Kidney glomerular epithelial cell (primary cell): ENCODE measurements at places on chromosomes 3 and 15.

DNA sequence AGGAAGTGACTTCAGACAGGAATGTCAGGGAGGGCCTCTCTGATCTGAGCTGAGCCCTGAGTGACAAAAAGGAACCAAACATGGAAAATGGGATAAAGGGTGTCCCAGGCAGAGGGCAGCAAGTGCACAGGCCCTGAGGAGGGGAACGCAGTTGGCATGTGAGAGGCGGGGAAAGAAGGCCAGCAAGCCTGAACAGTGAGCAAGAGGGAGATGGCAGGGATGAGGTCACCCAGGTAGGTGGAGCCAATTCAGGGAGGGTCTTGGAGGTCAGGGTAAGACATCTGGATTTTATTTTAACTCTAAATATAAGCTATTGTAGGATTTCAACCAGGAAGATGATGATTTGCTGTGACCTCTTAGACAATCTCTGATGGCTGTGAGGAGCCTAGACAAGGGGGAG lies 167.7 kb downstream of the LRTM1 start:
- DNase-seq = no peak

- DNase-seq = no peak
Measured at GRCh38 chr15:36936613-36937012, 163.7 kb downstream of the MEIS2 start.

- DNase-seq = no peak
Measured at GRCh38 chr3:132315851-132316250, 1.4 kb upstream of the ACP3 start.

DNA sequence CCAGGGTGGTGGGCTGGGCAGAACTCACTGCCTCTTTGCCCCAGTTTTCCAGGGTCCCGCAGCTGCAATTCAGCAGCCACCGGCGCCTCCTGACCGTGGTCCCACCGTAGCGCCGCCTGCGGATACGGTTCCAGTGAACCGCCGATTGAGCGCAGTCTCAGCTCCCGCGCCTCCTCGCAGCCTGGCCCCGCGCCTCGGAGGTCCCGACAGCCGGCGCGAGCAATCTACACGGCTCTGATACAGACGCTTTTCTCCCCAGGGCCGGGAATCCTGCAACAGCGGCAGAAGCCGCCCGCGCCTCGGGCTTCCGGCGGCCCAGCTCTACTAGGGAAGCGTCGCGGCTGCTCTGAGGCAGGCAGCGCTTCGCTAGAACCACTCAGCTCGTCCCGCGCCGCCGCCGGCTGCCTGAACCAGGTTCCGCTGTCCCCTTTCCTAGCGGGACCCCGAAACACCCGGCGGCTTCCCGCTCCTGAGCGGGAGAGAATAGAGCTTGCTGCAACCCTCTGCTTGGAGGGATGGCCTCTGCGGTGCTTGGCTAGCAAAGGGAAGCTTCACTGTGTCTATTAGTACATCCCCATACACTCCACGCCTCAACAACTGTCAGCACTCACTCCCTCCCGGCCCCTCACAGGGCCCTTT lies 3.1 kb downstream of the FOXL2NB start:
- DNase-seq = no peak

DNA sequence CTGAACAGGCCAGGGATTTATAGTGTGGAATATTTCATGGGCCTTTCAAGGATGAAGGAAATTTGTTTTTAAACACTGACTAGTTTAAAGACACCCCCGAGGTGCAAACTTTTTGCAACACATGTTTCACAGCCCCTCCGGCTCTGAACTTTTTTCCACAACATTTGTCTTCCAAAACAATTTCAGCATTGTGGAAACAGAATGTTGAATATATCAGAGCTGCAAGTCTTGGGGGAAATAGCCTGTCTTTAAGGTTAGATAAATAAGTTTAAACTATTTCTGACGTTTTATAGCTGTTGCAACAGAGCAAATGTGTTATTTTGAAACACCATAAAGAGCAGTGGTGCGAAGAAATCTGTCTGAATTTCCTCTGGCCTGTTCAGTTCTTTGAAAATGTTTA lies 229.2 kb upstream of the GOLGA6L4 start:
- peak; percentile 2 for DNase-seq

DNA sequence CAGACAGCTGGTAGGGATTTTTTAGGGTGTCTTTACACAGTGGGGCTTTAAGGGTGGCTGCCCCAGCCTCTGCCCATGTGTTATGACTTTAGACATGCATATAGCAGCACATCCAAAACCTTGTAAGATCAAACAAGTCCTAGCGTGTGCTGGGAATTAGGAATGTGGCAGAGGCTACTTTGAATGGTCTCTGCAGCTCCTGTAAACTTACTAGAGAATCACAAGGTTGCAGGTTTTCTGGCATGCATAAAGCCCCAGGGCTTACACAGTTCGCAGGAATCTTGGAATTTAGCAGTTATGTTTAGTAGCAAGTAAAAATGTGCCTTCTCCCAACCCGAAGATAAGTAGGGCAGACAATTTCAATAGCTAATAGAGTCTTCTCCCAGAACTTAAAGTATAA lies 46.9 kb upstream of the COL6A6 start:
- DNase-seq = no peak

GRCh38 chr3:190443257-190443656 lies 6.4 kb downstream of the TMEM207 start:
- DNase-seq = no peak

DNA sequence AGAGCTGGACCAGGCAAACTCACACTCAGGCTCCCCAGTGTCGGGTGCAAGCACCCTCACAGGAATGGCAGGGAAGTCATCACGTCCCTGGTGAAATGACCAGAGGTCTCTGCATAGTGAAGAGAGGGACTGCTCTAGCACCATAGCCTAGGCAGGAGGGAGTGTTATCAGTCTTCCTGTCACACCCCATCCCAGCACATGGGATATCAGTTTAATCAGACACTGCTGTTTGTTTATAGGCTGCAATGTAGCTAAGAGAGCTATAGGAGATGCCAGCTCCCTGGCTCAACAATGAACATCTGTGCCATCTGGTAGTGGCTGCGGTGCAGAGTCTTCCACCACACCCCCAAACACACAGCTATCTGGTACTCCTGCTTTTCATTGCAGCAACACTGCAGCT lies 776.6 kb downstream of the ZNF385D start:
- DNase-seq = no peak

DNA sequence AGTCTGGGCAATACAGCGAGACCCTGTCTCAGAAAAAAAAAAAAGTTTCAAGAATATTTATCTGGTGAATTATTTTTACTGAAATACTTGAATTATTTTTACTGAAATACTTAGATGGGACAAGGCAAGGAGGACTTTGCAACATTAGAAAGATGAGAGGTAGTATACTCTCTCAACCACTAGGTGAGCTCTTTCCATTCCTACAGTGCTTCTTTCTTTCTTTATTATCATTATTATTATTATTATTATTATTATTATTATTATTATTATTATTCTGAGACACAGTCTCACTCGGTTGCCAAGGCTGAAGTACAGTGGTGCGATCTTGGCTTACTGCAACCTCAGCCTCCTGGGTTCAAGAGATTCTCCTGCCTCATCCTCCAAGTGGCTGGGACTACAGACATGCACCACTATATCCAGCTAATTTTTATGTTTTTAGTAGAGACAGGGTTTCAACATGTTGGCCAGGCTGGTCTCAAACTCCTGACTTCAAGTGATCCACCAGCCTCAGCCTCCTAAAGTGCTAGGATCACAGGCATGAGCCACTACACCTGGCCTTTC lies 468.8 kb downstream of the MAGI1 start:
- DNase-seq = no peak

DNA sequence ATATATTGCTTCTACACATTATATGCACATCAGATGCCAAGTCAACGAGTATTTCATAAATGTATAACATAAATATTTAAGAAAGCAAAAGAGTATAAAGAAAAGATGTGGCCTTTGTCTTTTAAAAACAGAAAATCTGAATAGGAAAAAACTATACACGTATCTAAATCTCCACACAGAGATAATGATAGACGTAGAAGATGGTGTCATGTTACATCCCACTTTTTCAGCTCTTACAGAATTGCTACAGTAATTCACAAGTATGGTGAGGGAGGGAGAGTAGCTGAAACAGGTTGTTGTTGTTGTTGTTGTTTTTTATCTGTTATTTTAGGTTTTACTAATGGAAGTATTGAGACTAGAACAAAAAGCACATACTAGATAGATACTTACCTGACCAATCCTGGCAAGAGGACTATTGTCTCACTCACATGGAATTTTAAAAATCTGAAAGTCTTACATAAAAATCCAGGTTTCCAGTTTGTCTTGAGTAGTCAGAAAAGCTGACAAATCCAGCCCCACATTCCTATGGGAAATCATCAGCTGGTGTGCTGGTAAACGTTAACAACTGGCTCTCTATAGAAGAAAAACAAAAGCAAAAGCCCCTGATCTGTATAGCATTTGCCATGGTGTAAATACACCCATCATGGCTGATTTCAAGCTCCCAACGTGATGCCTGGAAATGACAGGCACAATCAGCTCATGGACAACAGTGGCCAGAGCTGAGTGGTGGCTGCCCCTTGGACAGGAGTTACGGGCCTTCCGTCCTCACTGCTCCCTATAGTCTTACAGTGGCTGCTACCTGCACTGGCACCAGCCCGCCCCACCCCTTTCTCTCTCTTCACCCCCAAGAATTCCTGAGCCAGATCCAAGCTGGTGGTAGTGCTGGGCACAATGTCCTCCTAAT lies 47.4 kb upstream of the VGLL4 start:
- peak; percentile 80 for DNase-seq

GRCh38 chr3:120102232-120102631 lies 8.0 kb upstream of the GSK3B start:
- DNase-seq = no peak

DNA sequence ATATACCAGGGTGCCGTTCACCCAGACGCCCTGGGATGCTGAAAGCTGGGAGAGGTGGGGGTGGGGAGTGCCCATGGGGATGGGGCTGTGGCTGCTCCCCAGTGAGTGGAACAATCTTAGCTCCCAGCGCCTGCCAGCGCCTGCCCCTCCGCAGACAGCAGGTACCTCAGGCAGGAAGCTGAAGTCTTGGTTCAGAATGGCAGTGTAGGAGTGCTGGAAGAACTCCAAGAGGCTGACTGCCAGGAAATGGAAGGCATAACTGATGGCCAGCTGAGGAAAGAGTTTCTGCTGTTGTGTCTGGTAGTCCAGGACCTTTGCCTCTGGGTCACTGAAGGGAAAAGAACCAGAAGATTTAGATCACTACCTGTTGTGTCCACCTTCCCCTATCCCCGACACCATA lies 8.4 kb downstream of the ACOX2 start:
- DNase-seq = peak; percentile 71

- no peak for DNase-seq
Measured at GRCh38 chr15:91284758-91285466, 184.9 kb downstream of the SV2B start.

- no peak for DNase-seq
Measured at GRCh38 chr15:49606594-49606993, 14.0 kb downstream of the FAM227B start.

DNA sequence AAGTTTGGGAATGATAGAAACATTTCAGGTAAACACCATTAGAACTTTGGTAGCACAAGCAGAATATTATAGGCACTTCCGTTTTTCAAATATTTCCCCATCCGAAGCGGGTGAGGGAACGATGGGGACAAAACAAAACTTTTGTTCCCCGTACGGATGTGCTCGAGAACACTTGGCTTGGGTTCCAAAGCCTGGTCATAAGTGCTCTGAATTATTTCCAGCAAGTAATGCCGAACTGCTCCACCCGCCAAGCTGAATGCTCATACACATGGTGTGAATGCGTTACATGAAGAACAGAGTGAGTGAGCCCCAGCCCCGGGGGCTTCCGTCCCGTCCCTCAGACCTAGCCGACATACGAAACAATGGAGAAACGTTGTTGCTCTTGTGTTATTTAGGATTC lies 438.2 kb upstream of the ARRDC4 start:
- DNase-seq = no peak

- DNase-seq = no peak
Measured at GRCh38 chr3:13645801-13646637, 97.1 kb downstream of the FBLN2 start.

DNA sequence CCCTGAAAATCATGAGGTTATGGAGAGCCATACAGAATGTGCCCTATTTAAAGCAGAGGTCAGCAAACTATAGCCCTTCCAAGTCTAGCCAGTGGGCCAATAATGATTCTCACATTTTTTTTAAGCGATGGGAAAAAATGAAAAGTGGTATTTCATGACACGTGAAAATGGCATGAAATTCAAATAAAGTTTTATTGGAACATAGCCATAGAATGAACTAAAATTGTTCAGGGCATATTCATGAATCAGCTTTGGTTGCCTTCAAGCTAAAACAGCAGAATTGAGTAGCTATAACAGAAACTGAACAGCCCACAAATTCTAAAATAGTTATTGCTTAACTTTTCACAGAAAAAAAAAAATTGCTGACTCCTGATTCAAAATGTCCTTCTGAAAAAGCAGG lies 104.5 kb downstream of the TFG start:
- DNase-seq = no peak

DNA sequence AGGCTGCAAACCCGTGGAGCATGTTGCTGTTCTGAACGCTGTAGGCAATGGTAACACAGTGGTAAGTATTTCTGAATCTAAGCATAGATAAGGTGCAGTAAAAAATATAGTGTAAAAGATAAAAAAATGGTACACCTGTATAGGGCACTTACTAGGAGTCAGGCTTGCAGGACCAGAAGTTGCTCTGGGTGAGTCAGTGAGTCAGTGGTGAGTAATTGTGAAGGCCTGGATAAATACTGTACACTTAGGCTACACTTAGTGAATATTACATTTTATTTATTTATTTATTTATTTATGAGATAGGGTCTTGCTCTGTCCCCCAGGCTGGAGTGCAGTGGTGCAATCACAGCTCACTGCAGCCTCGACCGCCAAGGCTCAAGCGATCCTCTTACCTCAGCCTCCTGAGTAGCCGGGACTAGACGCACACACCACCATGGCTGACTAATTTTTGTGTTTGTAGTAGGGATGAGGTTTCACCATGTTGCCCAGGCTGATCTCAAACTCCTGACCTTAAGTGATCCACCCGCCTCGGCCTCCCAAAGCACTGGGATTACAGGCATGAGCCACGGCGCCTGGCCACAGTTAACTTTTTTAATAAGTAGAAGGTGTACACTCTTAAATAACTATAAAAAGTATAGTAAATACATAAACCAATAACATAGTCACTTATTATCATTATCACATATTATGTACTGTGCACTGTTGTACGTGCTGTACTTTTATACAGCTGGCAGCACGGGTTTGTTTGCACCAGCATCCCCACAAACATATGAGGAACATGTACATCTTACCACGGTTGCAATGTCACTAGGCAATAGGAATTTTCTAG lies 155.1 kb downstream of the IGF1R start:
- DNase-seq = peak; percentile 81

GRCh38 chr3:123809597-123809996 lies 74.5 kb downstream of the MYLK start:
- DNase-seq = no peak

- no peak for DNase-seq
Measured at GRCh38 chr3:125079675-125080045, 23.9 kb upstream of the HEG1 start.

GRCh38 chr15:73981761-73982221 lies 10.3 kb downstream of the STOML1 start:
- peak; percentile 43 for DNase-seq

- no peak for DNase-seq
Measured at GRCh38 chr15:71971905-71972304, 146.0 kb downstream of the MYO9A start.

GRCh38 chr3:126945171-126945721 lies 37.7 kb upstream of the PLXNA1 start:
- DNase-seq = no peak
